NCI-H1436 treated with DMSO at 0.1 percent for 48 hours (cell line): ENCODE measurements at places on chromosomes 7 and 10.

- DNase-seq: no peak
These were observed 78.3 kb upstream of the ATP6V0A4 start for GRCh38 chr7:138876326-138876725.

- no peak for DNase-seq
These were observed 65.9 kb downstream of the CREB3L2 start for GRCh38 chr7:137935884-137936508.

- no peak for DNase-seq
These were observed 36.1 kb downstream of the AGMO start for GRCh38 chr7:15525652-15526263.

GRCh38 chr10:48526011-48526821 is 78.7 kb downstream of the ARHGAP22 start:
- no peak for DNase-seq

- no peak for DNase-seq
These were observed 14.7 kb downstream of the FKBP6 start for GRCh38 chr7:73342645-73343044.

DNA sequence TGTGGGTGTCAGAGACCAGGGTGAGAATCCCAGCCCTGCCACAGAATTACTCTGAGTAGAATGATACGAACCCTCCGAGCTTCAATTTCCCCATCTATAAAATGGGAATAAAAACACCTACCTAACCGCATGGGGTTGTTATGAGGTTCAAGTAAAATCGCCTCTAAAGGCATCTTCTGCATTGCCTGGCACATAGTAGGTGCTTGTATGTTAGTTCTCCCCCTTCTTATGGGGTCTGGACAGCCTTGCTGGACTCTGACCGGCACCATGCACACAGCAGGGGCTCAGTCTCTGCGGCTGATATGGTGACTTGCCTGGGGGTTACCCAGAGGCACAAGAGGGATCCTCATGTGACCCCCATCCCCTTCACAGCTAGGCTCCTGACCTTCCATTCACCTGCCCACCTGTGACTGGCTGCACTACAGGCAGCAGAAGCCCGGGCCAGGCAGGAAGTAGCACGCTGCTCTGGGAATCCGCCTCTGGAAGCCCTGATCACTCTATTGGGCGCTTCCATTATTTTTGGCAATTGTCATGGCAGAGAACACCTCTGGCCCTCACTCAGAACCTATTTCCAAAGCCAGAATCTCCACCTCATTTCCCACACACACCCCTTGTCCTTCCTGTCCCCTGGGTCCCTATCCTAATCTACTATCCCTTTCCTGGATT is 6.0 kb downstream of the SH3PXD2A start:
- no peak for DNase-seq

GRCh38 chr10:70302292-70302691 is 18.5 kb upstream of the NPFFR1 start:
- DNase-seq: no peak

DNA sequence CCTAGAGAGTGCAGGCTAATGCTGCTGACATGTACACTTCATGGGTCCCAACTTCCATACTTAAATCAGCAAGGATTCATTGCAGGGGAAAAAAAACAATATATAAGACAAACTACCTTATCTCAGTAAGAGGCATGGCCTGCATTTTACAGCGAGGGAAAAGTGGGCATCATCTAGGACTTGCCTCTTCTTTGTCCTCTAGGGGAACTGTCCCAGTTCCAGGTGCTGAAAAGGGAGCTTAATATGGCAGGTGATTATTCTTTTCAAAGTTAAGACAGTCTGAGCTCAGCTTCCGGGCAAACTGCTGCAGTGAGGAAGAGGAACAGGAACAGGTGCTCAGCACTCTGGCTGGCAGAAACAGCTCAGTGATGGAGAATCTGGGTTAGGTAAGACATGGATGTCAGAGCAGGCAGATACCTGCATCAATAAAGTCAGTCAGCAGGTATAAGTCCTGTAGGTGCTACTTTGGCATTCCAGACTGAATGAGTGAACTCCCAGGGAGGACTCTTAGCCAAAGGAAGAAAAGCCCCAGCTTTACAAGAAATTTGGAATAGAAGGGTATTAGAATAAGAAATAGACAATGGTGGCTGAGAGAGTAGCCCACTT is 147.2 kb downstream of the TMEM178B start:
- DNase-seq: no peak

DNA sequence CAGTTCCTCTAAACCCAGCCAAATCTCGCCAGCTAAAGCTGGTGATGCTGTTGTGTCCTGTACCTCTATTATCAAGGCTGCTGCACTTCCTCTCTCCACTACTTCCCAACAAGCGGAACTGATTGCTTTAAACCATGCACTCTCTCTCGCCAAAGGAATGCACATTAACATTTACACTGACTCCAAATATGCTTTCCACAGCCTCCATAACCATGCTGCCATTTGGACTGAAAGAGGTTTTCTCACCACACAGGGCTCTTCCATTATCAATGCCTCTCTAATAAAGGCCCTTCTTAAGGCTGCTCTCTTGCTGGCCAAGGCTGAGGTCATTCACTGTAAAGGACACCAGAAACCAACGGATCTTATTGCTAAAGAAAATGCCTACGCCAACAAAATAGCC is 11.4 kb upstream of the LRRC61 start:
- no peak for DNase-seq

DNA sequence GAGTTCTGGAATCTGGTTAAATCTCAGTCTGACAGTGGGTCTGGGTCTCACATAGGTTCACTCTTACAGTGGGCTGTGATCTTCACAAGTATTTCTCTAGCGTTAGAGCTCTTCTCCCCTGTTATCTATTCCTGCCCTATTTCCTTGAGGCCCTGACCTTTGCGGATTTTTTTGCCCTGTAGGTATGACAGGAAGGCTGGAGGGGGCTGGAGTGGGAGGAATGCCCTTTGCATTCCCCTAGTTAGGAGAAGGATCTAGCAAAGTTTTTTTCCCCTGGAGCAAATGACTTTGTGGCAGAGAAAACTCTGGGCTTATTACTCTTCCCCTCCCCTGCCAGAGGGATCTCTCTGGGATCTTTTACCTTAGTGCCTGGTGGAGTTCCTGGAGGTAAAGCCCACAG is 49.2 kb downstream of the GALNT11 start:
- no peak for DNase-seq

- DNase-seq: no peak
These were observed 48.2 kb upstream of the NPTX2 start for GRCh38 chr7:98568891-98569290.

- DNase-seq: no peak
These were observed 124.5 kb downstream of the SLC16A9 start for GRCh38 chr10:59585046-59585700.

DNA sequence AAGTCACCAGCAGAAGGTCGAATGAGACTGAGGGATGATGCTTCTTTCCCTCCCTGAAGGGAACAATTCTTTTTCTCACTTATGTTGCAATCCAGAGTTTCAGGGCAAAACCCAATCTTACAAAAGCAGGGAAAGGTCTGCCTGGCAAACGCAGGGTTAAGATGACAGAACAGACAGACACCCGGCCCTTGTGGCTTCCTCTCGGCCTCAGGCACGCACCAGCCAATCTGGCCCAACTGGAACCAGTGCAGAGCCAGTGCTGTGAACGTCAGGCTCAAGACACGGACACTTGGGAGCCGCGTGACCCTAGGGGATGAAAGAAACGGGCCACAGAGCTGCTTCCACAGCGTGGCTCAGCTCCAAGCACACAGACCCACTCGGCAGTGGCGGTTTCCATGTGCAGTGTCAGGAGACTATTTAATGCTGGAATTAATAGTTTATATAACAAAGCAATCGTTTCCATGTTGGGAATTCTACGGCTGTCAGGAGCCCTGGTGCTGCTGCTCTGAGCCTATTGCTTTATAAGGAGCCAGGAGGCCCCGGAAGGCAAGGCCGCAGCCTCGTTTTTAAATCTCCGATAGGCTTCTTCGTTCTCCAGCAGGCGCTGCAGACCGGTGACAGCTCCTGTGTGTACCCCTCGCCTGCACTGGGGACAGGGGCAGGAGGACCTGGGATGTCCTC is 198.4 kb downstream of the DIP2C start:
- DNase-seq: no peak

- no peak for DNase-seq
These were observed 26.2 kb upstream of the ZNF716 start for GRCh38 chr7:57423768-57424167.

DNA sequence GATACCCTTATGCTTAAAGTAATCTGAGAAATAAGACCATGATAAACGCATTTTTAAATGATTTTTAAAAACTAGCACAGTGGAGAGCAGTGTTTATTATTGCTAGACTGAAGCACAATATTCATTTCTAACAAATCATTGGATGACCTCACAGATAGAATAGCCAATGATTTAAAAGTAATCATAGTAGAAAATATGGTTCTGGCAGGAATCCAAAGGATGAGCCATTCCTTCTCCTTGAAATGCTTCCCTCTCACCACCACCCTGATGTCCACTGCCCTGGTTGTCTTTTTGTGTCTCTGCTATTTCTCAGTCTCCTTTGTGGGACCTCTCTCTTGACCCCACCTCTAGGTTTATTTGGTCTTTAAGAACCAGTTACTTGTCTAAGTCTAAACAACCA is 64.9 kb downstream of the PRKG1 start:
- DNase-seq: no peak

DNA sequence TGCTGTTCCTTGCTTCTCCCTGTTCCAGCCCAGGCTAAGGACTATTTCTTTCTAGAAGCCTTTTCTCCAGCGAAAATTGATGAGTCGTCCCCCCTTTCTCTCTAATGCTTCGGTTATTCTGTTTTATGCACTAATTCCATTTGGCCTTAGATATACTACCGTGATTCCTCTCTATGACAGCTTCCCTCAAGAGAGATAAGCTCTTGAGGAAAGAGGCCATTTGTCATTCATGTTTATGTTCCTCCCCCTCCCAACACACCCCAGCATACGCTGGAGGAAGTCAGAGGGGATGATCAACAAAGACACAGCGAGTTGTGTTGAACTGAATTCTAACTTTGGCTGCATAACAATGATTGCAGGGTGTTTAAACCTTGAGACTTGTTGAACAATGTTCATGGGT is 198.8 kb downstream of the BMPER start:
- DNase-seq: no peak

DNA sequence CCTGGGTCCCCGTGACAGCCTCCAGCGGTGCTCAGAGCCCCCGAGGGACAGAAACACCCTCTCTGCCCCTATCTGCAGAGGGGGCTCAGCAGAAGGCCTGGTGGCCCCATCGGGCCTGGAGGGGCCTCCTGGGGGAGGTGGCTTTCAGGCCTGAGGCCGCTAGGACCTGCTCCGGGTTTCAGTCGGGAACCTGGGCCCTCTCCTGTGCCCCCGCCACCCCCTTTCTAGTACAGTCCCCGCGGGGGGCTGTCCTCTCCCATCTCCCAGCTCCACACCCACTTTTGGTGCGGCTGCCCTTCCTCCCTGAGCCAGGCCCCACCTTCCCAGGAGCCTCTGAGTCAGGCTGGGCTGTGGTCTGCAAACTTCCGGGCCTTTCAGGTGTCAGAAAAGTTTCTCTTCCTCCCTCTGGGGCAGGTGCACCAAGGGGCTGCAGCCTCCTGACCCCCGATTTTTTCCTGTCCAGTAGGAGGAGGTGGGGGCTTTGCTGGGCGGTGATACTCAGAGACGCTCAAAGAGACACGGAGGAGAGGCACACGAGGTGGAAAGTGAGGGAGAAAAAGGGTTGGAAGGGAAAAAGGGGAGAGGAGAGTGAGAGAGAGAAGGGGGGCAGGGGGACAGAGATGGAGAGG is 692 bp downstream of the CARD11 start:
- DNase-seq: no peak

DNA sequence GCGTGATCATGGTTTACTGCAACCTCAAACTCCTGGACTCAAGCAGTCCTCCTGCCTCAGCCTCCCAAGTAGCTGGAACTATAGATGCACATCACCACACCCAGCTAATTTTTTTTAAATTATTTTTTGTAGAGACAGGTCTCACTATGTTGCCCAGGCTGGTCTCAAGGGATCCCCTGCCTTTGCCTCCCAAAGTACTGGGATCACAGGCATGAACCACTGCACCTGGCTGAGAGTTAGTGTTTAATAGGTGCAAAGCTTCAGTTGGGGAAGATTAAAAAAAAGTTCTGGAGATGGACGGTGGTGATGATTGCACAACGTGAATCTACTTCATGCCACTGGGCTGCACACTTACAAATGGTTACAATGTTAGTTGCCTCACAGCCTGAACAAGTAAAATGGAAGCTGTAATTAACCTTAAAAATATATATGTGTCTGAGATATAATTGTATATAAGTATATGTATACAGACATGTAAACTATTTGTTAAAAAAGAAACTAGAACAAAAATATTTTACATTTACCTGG is 106.4 kb upstream of the ZNF438 start:
- DNase-seq: no peak

GRCh38 chr10:119227825-119228224 is 20.5 kb downstream of the GRK5 start:
- no peak for DNase-seq
